Fibroblast of skin of back (primary cell): ENCODE measurements at places on chromosomes 4 and X.

DNA sequence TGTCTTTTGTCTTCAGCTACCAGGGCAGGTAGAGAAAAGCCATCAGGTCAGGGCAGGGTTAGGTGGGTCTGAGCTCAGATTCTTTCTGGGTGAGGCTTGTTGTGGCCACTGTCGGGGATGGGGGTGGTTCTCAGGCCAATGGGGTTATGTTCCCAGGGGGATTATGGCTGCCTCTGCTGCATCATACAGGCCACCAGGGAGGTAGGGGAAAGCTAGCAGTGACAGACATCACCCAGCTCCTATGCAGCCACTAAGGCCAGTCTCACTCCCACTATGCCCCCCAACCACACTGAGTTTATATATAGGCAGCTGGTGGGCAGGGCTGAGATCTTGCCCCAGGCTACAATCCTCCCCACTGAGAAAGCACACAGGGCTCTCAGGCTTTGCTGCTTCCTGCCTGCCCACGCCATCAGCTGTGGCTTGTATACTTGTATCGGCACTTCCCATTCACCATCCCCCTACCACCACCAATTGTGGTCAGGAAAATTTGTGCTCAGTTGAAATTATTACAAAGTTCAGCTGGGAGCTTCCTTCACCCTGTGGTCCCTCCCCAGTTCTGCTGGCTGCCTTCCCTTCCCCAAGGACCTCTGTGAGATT, 72.6 kb upstream of the PTPN13 start:
- no peak for DNase-seq

DNA sequence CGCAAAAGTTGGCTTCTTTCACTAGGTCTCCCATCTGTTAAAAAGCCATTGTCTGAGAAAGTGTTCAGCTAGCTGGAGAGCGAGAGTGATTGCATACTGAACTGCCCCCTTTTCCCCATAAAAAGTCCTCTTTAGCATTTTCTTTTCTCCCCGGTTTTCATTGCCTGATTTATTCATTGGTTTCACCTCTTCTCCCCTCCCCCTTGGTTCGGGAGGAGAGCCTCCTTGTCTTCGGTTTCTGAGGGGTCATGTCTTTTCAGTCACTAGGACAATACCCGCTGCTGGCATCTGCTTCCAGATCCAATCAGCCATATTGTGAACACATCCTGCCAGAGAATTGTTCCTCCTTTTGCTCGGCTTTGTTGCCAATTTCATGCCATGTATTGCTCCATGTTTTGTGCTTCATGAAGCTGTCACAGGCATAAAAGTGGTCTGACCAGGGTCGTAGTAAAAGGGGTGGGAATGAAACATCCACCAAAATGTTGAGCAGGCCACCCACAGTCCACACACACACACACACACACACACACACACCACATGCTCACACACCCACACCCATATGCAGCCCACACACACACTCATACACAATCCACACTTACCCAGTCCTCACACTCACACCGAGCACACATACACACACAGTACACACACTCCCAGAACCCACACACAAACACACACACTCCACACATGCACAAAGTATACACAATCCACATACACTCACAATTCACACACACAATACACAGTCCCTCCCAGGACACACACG, 136.0 kb downstream of the NKX6-1 start:
- no peak for DNase-seq

GRCh38 chrX:95076449-95076848, 1402.4 kb downstream of the FAM133A start:
- peak; percentile 50 for DNase-seq

- peak; percentile 1 for DNase-seq
These were observed 91.9 kb downstream of the TENT5D start for GRCh38 chrX:80511969-80512760.

- no peak for DNase-seq
These were observed 68.7 kb upstream of the GPM6B start for GRCh38 chrX:13885591-13885990.

DNA sequence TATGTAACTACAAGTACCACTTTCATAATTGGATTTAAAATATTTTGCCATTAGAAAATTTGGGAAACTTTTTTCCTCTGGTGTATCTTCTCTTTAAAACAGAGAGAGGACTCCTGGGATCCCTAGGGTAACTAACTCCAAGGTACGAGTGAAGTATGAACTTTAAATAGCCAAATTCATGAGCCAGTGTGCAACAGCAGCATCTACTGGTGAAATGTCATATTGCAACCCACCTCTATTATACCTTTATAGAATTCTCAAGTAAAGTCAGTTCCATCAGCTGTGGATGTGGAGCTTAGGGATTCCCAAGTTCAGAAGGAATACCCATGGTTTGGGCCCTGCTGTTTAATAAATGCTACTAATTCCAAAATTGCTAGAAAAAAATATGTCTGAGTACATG, 282.7 kb upstream of the TAPT1 start:
- no peak for DNase-seq

- DNase-seq, result no peak
These were observed 2.2 kb downstream of the UGT2B7 start for GRCh38 chr4:69098470-69098869.

- no peak for DNase-seq
These were observed 20.2 kb downstream of the FAT4 start for GRCh38 chr4:125334926-125335325.

DNA sequence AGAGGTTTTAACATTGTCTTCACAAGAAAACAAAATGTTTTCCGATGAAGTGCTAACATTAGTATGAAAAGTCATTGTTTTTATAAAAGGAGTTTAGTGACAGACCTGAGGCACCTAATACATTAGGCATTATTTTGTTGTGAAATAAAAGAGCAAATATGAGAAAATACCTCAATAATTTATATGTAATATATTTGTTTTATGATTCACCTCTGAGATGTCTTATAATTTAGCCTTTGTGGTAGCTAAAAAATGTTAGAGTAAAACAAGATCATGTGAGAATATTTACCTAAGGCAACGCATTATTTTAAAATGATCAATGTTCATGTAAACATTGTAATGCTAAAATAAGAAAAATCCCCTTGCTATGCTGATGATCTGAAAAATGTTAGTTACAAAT, 100.9 kb upstream of the WDFY3 start:
- DNase-seq, result peak; percentile 49

DNA sequence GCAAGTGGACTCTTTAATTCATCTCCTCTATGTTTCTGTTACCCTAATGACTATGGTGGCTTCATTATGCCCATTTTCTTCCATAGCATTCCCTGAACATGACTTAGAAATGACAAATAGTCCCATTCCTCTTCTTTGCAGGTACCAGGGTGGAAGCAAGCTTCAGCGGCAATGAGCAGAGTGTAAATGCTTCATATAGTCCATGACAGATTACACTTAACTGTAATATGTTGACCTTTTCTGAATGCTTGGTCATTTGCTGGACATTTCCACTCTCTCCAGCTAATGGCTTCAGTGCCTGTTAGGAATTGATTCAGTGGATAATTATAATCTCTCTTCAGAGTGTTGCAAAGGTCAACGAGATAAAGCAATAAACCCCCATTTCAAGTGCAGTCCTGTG, 129.7 kb upstream of the PRPS2 start:
- no peak for DNase-seq

DNA sequence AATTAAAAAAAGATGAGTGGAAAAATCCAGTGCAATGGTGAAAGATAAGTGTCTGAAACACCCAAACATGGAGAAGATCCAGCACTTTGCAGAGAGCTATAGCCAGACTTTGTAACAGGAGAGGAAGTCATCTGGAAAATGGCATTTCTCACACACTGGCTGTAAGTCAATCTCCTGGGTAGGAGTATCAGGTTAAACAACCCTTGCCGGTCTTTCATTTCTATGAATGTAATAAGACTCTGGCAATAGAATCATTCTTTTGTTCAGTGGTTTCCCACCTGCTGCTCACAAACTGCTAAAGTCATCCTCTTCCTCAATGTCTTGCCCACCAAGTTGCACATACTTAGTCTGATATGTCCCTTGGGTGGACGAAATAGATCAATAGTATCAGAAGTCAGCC, 94.0 kb upstream of the ATP8A1 start:
- DNase-seq, result no peak

GRCh38 chr4:24160358-24160757, 270.5 kb upstream of the PPARGC1A start:
- no peak for DNase-seq

GRCh38 chr4:133150486-133151340, 1.6 kb downstream of the PCDH10 start:
- DNase-seq, result peak; percentile 12

GRCh38 chrX:153375571-153375970, 25.6 kb downstream of the PNMA6E start:
- no peak for DNase-seq
